ENCODE measurements at places on chromosomes 1 and 21.

GRCh38 chr1:30379684-30380624 lies 343.4 kb downstream of the MATN1 start:
- peak; percentile 46 for DNase-seq

- no peak for DNase-seq
Measured at GRCh38 chr1:165842023-165842670, 14.7 kb downstream of the UCK2 start.

GRCh38 chr1:52602856-52603600 lies 857 bp downstream of the GPX7 start:
- no peak for DNase-seq

GRCh38 chr1:12629985-12630760 lies 12.2 kb upstream of the DHRS3 start:
- no peak for DNase-seq

- no peak for DNase-seq
Measured at GRCh38 chr1:100455478-100456072, 82.4 kb upstream of the GPR88 start.

- DNase-seq: no peak
Measured at GRCh38 chr1:107096690-107097089, 40.2 kb downstream of the PRMT6 start.

GRCh38 chr1:25562101-25562927 lies 18.9 kb downstream of the LDLRAP1 start:
- no peak for DNase-seq

GRCh38 chr1:95195046-95195445 lies 39.0 kb upstream of the RWDD3 start:
- DNase-seq: no peak

DNA sequence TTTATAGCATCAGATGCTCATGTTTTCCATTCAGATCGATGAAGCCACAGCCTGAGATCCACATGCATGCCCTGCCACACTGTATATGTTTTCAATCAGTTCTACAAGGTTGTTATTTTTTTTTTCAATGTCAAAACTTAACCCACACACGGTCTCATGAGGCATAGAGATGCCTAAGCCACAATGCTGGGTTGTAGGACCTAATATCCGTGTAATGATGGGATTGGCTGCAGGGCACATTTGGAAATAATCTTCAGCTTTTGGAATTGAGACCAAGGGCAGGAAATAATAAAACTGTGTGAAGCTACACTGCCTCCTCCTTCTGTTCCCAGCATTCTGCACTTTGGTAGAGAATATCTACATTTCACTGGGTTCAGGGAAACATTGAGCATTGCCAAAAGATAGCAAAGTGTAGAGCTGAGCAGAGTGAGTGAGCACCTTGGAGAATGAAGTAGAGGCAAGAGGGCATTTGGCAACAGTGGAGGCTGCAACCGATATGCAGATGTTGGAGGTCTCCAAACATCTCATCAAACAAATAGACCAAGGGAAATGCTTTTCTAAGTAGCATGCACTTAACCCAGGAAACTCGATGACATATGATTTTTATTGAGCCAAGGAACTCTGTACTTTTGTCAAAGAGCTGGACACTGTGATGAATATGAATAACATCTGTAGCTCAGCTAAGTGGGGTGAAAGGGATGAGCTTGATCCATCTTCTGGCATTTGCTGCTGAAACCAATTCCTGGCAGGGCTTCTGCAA lies 176.7 kb downstream of the LYPLAL1 start:
- no peak for DNase-seq

All from tibial artery (tissue), 4 donors.